Colonic mucosa (tissue), 4 donors: ENCODE measurements at places on chromosomes 6 and 20. TPM values are rescaled to one million over a fixed set of nuclear protein-coding genes. Genes with fewer than 3 reads are reported as not detected.

The CENPW gene
- 77.9 TPM for total RNA-seq

The SLC17A2 gene
- not detected for total RNA-seq

The CYP24A1 gene
- 0.07 TPM for total RNA-seq

The VGLL2 gene
- total RNA-seq = not detected

DNA sequence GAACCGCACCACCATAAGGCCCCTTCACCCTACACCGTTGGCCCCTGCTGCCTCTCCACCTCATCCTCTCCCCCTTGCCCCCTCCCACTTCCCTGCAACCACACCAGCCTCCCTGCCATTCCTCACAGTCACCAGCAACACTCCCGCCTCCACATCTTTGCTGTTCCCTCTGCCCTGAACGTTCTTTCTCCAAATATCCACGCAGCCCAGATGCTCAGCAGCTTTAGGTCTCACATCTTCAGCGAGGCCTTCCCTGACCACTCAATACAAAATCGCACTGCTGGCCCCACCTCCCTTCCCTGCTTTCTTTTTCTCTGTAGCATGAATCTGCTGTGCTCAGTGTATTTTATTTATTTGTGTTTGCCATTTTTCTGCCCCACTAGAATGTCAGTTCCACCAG lies 20.5 kb downstream of the ITPR3 start:
- DNase-seq = no peak

DNA sequence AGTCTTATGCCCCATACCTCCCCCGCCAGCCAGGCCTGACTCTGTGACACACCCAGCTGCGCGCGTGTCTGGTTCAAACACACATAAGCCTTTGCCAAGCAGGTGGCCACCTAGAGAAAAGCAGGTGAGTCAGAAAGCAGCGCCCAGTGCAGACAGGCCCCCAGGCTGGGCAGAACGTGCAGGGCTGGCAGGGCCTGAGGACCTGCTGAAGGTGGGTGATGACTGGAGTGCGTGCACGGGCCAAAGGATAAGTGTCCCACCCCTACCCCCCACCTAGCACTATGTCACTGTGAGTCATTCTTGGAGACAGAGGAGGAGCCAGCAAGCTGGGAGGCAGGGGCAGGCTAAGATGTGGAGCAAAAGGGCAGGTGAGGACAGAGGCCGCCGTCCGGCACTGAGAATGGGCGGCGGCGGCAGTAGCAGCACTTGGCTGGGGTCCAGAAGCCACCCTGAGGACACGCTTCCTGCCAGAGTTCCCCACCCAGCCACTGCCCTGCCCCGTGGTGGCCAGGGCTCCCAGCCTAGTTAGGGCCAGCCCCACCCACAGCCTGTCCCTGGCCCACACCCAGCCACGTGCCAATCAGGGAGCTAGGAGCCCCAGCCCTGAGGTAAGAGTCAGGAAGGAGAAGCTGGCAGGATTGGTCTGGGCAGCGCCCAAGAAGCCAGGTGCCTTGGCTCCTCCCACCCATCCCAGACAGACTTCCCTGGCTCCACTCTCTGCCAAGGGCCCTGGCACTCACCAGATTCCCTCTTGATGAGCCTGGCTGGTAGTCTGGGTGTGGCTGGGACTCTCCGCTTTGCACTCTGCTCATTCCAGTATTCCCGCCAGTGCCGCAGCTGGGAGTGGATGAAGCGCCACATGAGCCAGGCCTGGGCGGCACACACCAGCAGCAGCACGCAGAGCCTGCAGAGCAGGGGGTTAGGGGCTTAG lies 72.7 kb downstream of the TRAM2 start:
- DNase-seq = peak; percentile 99

DNA sequence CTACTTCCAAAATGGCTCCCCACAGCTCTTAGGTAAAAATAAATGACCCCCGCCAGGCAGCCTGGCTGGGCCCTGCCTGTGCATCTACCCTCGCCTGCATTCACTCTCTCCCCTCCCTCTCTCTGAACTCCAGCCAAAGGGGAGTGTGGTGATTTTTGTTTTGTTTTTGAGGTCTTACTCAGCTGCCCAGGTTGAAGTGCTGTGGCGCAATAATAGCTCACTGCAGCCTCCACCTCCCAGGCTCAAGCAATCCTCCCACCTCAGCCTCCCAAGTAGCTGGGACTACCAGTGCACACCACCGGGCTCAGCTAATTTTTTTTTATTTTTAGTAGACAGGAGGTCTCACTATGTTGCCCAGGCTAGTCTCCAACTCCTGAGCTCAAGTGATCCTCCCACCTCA lies 15.8 kb downstream of the NFATC2 start:
- no peak for DNase-seq

GRCh38 chr6:125252891-125253290 lies 48.9 kb downstream of the HDDC2 start:
- DNase-seq = no peak
